ENCODE measurements at places on chromosomes 5 and 9.

- no peak for DNase-seq
Measured at GRCh38 chr5:172782169-172783039, 11.4 kb upstream of the DUSP1 start.

- peak; percentile 7 for DNase-seq
Measured at GRCh38 chr5:40486437-40487275, 193.1 kb upstream of the PTGER4 start.

GRCh38 chr5:13976867-13977830, 32.7 kb upstream of the DNAH5 start:
- no peak for DNase-seq

- DNase-seq = peak; percentile 46
Measured at GRCh38 chr9:73081979-73082657, 69.5 kb upstream of the ANXA1 start.

DNA sequence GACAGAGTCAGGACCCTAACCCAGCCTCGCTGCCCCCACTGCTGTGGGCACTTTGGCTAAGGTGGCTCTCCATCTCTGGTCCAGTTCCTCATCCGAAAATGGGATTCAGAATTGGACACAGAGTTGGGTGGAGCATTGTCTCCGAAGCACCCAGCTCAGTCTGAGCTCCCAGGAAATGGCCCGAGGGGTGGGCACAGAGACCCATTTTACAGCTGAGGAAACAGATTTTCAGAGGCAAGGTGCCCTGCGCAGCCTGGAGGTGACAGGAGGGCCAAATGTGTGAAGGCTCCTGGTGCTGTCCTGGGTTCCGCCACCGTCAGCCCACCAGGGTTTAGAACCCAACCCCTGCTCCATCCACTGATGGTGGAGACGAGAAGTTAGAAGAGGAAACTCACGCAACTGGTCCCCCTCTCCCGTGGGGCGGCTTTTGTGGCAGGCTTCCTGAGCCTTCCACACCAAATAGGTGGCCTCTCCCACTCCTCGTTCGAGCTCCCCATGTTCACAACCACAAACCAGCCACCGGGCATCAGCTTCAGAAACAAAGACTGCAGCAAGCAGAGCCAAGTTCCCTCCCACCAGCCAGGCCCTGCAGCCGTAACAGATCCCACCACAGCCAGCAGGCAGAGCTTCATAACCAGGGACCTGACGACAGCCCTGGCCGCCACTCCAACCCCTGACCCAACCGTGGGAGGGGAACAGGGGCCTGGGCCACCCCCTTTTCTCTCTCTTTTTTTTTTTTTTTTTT, 90.9 kb upstream of the LMX1B start:
- no peak for DNase-seq

GRCh38 chr9:95565982-95566381, 49.2 kb upstream of the PTCH1 start:
- DNase-seq = no peak

DNA sequence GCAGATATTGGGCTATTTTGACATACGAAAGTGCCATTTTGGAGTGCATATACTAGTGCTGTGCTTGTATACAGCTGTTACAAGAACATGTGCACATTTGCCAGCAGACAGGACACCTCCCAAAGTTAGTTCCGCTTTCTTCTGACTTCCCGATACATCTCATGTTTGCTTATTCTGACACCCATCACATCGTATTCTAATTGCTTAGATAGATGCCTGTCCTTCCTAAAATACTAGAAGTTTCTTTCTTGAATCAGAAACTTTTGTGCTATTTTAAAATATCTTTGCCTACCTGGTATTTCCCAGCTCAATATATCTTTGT, 177.8 kb downstream of the TTLL11 start:
- no peak for DNase-seq

Measured in GM13977 (cell line).